Cardiac fibroblast (primary cell): ENCODE measurements at places on chromosomes 1 and 21.

DNA sequence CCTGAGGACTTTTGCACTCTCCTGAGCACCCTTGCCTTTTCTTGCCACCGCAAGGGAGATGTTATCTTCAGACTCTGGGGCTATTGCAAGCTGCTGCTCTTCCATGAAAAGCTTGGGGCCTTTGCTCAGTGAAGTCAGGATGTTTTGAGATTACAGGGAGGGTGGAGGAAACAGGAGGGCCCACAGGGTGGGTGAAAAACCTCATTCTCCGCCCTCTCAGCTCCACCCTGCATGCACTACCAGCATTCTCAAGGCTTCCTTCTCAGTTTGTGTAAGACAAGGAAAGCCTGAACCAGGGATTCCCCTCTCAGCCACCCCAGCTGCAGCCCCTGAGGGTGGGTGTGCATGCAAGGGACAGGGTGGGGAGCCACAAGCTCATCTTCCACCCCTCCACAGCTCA is 25.8 kb upstream of the ZNF648 start:
- DNase-seq = no peak

GRCh38 chr1:32724678-32725614 is 22.4 kb upstream of the SYNC start:
- peak; percentile 95 for DNase-seq

DNA sequence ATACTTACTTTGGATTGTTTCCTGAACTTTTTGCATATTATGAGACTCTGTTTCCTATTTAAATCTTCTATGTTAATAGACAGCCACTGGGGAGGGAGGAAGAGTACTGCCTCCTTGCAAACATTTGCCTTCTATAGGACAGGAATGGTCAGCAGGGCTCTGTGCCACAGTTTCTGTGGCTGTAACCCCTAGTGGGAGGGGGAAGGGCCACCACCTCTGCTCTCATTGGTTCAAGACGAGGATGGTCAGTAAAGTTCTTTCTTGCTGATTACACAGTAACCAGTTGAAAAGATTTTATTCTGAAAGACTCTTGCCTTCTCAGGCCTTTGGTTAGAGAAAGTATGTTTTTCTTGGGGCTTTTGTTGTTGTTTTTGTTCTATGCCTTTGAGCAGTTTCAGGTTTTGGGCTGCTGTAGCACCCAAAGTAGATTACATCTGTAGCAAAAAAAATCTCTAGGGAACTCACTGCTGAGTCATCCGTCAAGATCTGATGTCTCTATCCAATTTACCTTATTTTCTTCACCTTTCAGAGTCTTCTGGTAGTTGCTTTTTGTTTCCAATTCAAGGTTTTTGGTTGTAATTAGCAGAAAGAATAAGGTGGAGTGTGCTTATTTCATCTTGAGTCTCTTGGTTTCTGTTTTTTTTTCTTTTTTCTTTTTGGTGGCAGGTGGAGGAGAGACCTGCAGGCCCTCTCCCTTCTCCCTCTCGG is 23.1 kb downstream of the SLC35A3 start:
- DNase-seq = no peak

DNA sequence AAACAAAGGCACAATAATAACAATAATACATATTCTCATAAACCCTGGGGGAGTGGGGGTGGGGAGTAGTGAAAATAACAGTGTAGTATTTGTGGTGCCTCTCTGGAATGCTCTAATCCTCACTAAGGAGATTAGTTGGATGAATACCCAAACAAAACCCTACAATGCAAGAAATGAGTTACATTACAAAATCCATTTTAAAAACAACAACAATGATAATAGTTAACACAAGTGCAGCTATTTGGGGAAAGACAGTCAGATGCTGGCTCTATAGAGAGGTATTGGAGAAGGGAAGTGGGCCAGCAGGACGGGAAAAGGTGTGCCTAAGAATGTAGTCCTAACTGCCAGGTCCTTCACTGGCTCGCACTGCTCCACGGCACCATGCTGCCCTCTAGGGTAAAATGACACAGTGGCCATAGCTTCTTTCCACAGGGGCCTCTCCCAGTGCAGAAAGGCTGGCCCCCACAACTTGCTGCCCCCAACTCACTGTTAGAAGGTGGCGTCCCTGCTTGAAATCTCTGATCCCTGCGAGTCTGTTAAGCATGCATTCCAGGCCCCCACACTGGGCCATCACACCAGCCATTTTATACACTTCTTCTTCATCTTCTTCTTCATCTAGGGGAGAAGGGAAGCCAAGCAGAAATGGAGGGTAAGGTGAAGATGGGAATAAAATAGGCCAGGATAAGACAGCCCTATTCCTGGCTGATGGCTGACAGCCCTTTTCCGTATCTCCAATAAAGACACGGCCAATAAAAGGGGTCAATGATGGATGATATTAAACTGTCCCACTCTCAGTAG is 113.8 kb downstream of the UBR4 start:
- DNase-seq = peak; percentile 37

GRCh38 chr1:190328361-190328760 is 149.3 kb downstream of the BRINP3 start:
- no peak for DNase-seq

DNA sequence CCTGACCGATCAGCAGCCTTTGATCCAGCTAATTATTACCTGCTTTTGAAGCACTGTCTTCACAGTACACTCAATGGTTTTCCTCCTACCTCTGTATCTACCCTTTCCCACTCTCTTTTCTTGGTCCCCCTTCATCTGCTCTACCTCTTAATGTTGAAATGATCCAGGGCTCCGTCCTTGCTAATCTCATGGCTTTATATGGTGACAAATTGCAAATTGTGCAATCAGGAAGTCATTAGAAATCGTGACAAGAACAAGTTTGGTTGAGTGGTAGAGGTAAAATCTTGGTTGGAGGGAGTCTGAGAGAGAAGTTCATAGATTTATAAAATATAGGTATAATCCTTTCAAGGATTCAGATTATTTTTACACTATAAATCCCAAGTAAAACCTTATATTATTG is 9.6 kb upstream of the CYB5R1 start:
- no peak for DNase-seq

- no peak for DNase-seq
Observed at GRCh38 chr1:116889380-116889779, 20.3 kb upstream of the PTGFRN start.

- DNase-seq = no peak
Observed at GRCh38 chr1:221328371-221328770, 413.5 kb downstream of the DUSP10 start.

GRCh38 chr1:30906631-30907441 is 1.7 kb downstream of the SDC3 start:
- no peak for DNase-seq

GRCh38 chr1:162213281-162213912 is 143.9 kb downstream of the NOS1AP start:
- no peak for DNase-seq

DNA sequence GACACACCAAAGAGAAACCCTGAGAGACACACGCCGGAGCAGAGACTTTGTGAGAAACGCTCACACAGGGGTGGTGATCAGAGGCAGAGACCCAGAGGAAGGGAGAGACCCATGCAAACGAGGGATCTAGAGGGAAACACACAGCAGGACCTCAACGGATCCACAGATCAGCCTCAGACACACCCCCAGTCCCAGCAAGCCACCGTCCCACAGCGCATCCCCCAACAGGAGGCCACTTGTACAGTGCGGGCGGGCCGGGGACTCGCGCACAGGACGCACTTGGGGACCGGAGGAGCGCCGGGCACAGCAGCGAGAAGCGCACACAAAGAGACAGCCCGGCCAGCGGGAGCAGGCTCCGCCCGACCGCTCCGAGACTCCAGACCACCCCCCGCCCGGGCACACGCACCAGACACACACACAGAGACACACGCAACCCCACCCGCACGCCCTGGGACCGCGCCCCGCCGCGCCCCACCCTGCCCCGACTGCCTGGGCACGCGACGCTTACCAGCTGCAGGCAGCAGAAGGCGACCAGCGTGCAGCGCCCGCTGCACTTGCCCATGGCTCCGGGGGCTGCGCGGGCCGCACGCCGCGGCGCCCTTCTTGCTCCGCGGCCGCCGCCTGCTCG is 587 bp downstream of the NKAIN1 start:
- DNase-seq = peak; percentile 25

- DNase-seq = peak; percentile 86
Observed at GRCh38 chr1:108125312-108126138, 74.6 kb downstream of the SLC25A24 start.

- DNase-seq = no peak
Observed at GRCh38 chr1:46699666-46700065, 19.2 kb downstream of the EFCAB14 start.

GRCh38 chr1:154191990-154192461 is at the start of gene TPM3:
Gene TPM3 (minus strand): TSS chr1:154192100. CDS start chr1:154192018, 82 bp downstream.
- peak; percentile 70 for DNase-seq

- no peak for DNase-seq
Observed at GRCh38 chr21:45381036-45381787, 23.8 kb upstream of the COL18A1 start.

GRCh38 chr1:160777486-160778089 is 18.4 kb upstream of the LY9 start:
- peak; percentile 35 for DNase-seq

DNA sequence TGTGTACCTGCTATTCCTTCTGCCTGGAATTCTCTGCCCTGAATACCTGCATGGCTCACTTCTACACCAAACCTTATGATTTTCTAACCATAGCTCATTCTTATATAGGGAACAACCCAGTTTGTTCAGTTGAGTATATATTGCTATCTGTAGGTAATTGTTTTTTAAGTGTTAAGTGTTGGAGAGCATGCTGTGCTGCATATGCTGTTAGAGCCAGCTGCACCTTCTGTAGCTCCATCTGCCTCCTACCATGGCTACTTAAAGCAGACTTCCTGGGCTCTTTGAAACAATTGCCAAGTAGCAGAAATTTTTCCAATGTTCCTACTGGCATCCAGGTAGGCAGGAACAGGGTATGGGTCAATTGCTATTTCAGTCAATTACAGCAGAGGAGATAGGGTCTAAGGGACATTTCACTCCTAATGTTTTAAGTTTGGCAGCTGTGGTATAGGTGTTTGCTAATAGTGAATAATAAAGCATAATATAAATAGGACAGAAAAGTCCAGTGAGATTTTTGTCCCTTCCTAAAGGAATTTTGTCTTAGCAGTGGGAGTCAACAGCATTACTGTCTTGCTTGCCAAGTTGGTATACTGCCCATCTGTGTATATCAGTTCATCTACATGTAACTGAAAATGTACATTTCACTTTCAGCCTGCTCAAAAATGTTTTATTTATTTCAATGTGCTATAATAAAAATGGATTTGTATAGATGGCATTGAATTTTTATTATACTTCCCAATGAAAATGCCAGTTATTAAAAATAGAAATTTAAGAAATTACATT is 34.0 kb upstream of the C1orf115 start:
- no peak for DNase-seq

DNA sequence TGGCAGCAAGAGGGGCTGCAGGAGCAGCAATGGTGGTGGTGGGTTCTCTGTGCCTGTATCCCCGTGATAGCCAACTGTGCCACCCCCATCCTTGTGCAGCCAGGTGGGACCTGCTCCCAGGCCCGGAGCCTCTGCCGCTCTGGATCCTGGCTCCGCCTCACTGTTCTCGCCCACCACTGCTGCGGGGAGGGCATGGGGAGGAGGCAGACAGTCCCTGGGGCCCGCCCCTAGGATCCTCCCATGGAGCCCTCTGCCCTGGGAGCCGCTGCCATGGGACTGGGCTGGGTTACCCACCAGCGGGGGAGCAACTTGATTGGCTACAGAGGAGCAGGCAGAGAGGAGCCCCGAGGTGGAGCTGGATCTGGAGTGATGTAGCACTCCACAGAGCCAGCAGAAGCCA is 31.6 kb downstream of the CD1D start:
- DNase-seq = no peak

DNA sequence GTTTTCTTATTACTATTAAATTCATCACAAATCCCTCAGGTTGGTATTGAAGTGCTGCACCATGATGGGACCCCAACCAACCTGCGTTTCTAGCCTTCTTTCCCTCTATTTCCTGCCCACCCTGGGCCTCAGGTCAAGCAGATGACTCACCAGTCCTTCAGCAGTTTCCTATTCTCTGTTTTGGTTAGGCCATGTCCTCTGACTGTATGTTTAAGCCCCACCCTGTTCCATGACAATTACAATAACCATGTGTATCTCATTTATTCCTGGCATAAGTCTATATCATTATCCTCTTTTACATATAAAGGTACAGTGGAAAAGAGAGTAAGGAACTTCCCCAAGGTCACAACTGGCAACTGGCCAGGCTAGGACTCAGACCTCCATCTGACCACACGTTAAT is 5.3 kb upstream of the FAM78B start:
- DNase-seq = no peak

DNA sequence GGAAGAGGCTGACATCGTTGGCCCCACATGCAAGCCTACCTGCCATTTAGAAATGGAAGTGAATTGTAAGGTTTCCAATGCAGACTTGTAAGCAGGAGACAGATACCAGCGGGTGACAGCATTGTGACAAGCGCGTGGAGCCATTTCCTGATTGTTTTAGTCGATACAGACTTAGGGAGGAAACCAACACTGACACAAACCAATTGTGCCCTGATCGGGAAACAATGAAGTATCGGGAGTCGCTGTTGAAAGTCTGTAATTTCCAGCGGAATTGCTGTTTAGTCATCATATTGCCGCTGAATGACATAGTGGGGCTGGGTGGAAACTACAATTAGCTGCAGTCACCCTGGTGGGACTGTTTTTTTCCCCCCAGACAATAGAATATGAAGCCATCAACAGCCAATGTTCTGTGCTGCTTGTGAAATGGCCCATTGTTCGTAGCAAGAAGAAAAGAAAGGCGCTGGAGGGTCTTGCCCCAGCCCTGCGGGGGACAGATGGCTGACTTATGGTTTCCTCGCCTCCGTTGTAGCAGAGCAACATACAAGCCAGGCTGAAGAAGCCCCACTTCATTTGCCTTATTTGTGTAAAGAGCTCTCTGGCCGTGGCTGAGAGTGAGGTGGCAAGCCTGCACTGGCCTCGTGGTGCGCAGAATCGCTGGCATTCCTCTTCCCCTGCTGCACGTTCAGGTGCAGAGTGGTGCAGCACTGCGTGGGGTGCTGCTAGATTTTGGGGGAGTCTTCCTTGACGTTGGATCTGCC is 462.7 kb downstream of the CAMTA1 start:
- no peak for DNase-seq

GRCh38 chr1:232404981-232405731 is 224.8 kb downstream of the SIPA1L2 start:
- DNase-seq = no peak

- DNase-seq = no peak
Observed at GRCh38 chr1:234665975-234666605, 56.1 kb upstream of the IRF2BP2 start.

GRCh38 chr1:79807816-79808215 is 801.3 kb upstream of the ADGRL4 start:
- no peak for DNase-seq

GRCh38 chr1:93519199-93519829 is 71.4 kb downstream of the FNBP1L start:
- DNase-seq = peak; percentile 73

- no peak for DNase-seq
Observed at GRCh38 chr1:182374101-182374834, 17.3 kb downstream of the GLUL start.

- no peak for DNase-seq
Observed at GRCh38 chr1:51100264-51100880, 1.7 kb upstream of the C1orf185 start.
